ENCODE measurements at places on chromosomes 3 and 15. TPM values are rescaled to one million over a fixed set of nuclear protein-coding genes. Genes with fewer than 3 reads are reported as not detected.

DNA sequence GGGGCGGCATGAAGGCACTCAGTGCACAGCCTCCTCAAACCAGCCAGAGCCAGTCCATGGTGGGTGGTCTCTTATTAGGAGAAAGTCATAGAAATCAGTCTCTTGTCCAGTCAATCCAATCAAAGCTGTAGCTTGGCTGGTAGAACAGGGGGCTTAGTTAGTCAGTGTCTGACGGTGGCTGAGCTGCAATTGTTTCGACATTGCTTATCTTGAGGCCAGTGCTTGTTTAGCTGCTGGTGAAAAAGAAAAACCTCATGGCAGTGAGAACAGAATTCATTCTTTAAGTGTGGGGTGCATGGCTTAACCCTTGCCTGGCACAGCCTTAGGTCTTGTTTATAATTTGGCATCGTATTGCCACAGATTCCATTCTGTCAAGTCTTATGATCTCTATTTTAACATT, 53.9 kb downstream of the FGD5 start:
- no peak for DNase-seq

DNA sequence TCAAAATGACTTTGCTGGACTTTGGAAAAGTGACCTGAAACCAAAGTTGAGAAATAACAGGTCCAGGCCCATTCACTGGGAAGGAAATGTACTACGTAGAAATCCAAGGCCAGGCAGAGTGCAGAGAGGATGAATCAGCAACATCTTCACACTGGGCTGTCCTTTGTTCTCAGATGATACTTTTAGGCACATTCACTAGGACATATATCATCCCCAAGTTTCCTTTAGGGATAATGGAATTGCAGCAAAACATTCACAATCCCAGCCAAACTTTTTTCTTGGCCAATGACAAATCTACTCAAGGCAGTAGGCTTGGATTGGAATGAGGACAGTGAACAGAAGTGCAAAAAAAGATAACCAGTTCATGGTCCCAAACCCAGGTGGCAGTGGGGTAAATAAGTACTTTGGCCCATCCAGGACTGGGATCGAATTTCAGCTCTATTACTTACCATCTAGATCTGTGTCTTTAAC, 75.1 kb downstream of the CLDN11 start:
- DNase-seq = no peak

DNA sequence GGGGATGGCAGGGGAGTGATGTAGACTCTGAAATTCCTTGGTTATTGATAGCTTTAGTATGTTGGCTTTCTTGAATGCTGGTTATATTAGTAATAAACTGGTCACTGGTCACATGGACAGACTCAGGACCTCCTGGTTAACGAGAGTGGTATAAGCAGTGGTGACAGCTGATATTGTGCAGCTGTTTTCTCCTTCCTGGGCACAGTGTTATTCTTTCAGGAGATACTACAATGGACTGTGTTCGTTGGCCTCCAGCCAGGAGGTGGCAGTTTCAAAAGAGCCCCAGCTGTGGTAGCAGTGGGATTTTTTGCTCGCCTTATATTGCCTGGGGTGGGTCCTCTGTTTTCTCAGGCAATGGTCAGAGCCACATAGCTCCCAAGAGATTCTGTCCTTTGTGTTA, 181.6 kb upstream of the RBMS3 start:
- DNase-seq = no peak

- no peak for DNase-seq
Measured at GRCh38 chr3:25433868-25434267, 5.8 kb downstream of the RARB start.

- DNase-seq = no peak
Measured at GRCh38 chr15:30065025-30065801, 17.5 kb upstream of the GOLGA8J start.

DNA sequence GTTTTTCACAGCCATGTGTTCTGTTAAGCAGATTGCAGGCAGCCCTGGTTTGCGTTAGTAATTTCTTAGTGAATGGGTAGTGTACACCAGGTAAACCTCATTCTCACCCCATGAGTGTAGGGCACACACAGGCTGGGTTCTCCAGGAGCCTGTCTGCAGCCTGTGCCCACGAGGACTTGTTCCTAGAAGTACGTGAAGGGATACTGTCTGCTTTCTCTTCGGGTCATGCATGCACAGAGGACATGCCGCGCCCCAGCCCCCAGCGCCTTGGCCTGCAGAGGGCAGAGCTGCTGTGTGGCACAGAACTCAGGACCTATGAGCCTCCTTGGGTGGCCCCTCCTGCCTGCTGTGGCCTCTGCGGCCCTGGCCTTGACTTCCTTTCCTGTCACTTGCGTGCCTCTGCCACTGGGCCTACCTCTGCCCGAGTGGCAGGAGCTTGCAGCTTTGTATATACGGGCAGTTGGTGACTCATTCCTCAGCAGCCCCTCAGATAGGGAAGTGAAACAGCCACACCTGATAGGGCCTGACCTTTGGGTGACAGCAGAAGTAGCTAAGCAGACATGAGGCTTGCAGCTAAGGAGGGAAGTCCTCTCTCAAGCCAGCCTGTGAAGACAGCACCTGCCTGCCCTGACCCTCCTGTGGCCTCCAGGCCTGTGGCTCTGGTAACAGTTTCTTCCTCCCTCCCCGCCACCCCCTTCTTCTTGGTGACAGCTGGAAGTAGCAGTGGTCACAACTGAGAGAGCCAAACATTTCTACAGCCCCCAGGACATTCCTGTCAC, 19.5 kb downstream of the PPCDC start:
- peak; percentile 91 for DNase-seq

DNA sequence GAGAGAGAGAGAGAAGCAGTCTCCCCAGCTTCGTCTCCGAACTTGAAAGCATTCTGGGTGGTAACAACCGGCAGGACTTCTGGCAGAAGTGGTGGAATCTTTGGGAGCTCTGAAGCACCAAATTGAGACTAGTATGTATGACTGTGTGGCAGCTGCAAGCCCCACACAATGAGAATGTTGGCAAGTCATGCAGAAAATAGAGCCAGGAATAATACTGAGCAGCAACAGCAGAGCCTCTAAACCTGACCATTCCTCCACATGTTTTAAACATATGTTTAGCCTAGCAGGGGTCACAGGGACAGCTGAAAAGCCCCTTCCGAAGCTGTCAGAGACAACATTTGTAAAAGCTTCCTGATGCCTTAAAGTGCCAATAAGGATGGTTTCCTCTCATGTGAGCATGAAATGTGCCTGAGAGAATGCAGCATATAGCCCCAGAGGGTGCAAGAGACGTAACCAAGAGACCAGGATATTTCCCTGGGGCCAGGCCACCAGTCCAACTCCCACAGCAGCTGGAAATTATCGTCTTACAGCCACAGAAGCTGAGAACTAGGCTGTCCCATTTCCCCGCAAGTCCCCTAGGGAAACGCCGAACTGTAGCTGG, 178.6 kb upstream of the CCDC54 start:
- no peak for DNase-seq

Gene ARMC8
- polyA plus RNA-seq = 18.2 TPM

Gene FEZF2
- not detected for polyA plus RNA-seq
